ENCODE measurements at places on chromosomes 2 and 18. TPM values are rescaled to one million over a fixed set of nuclear protein-coding genes. Genes with fewer than 3 reads are reported as not detected.

Gene DYNAP
- not detected for total RNA-seq

Gene CTLA4
- total RNA-seq, result not detected

Gene RAB27B
- total RNA-seq, result 0.42 TPM

Gene ALKAL2
- total RNA-seq, result not detected

Gene NETO1
- not detected for total RNA-seq

Gene AMER3
- total RNA-seq, result 0.79 TPM

Gene NTSR2
- not detected for total RNA-seq

Gene CD207
- total RNA-seq, result 0.16 TPM

Gene NYAP2
- total RNA-seq, result 0.11 TPM

Gene ALK
- total RNA-seq, result not detected

Gene MARCHF4
- total RNA-seq, result not detected

Gene CHRND
- total RNA-seq, result not detected

Gene CSRNP3
- total RNA-seq, result 1.2 TPM

Gene SERPINB13
- not detected for total RNA-seq

Gene ZNF396
- total RNA-seq, result 0.35 TPM

Gene SMIM21
- total RNA-seq, result not detected

Gene HOXD10
- not detected for total RNA-seq

Gene SCRN3
- total RNA-seq, result 23.6 TPM

Gene CNGA3
- total RNA-seq, result not detected

Gene ALLC
- total RNA-seq, result not detected

Gene ANKRD30BL
- total RNA-seq, result not detected

Gene NEB
- 17.6 TPM for total RNA-seq

Gene GREB1L
- total RNA-seq, result 75.4 TPM

Gene UGT1A8
- 0.50 TPM for total RNA-seq

Gene STEAP3
- total RNA-seq, result 20.4 TPM

Gene NBAS
- 28.8 TPM for total RNA-seq

Gene TMEM131
- total RNA-seq, result 35.8 TPM

Gene DSC1
- total RNA-seq, result not detected

Gene OTOS
- not detected for total RNA-seq

Gene PTPRN
- not detected for total RNA-seq

Gene ATP9B
- 15.8 TPM for total RNA-seq

Gene DUSP2
- total RNA-seq, result 13.6 TPM

Gene ANTXR1
- total RNA-seq, result 0.35 TPM

Gene RESP18
- not detected for total RNA-seq

Gene ACADL
- not detected for total RNA-seq

Gene FRZB
- 0.16 TPM for total RNA-seq

Gene C2orf78
- total RNA-seq, result not detected

Gene NGEF
- total RNA-seq, result 0.77 TPM

Gene CRACDL
- total RNA-seq, result 0.77 TPM

Gene MSH2
- 72.5 TPM for total RNA-seq

Gene SCN7A
- total RNA-seq, result 0.23 TPM

Data from Caco-2 (cell line).